A549 treated with ZK216348 at 1 μM for 4 hours (cell line): ENCODE measurements at places on chromosomes 4 and X. TPM values are rescaled to one million over a fixed set of nuclear protein-coding genes. Genes with fewer than 3 reads are reported as not detected.

The GABRA4 gene
- not detected in 5 replicates for total RNA-seq

The HAUS7 gene
- total RNA-seq = 52.1 to 60.0 TPM (median 55.4 TPM) in 5 replicates

The SUPT20HL2 gene
- not detected in 5 replicates for total RNA-seq

The LGI2 gene
- total RNA-seq = 0.06 to 0.38 TPM (median 0.22 TPM) in 5 replicates

The CTAG1B gene
- not detected in 5 replicates for total RNA-seq

The TRIM61 gene
- not detected in 5 replicates for total RNA-seq

The DAPP1 gene
- not detected in 5 replicates for total RNA-seq

The UGT2B10 gene
- not detected in 5 replicates for total RNA-seq

The TCEAL8 gene
- 19.7 to 66.3 TPM (median 29.4 TPM) in 5 replicates for total RNA-seq

The TRIM60 gene
- not detected in 5 replicates for total RNA-seq

The VCX gene
- not detected in 5 replicates for total RNA-seq

The CSAG1 gene
- total RNA-seq = 0.34 to 0.46 TPM in 2 of 5 replicates, not detected in the others

The DDIT4L gene
- total RNA-seq = 0.32 to 0.57 TPM (median 0.35 TPM) in 5 replicates

The UGT2B15 gene
- 0.06 to 0.19 TPM in 2 of 5 replicates, not detected in the others for total RNA-seq

The SYNPO2 gene
- 0.98 to 1.7 TPM (median 1.1 TPM) in 5 replicates for total RNA-seq

The TMPRSS11A gene
- total RNA-seq = not detected in 5 replicates

The ADGRL3 gene
- not detected in 5 replicates for total RNA-seq

The GLRA2 gene
- total RNA-seq = not detected in 5 replicates

The CYBB gene
- not detected in 5 replicates for total RNA-seq
